ENCODE measurements at places on chromosomes 12 and 14. TPM values are rescaled to one million over a fixed set of nuclear protein-coding genes. Genes with fewer than 3 reads are reported as not detected.
A peak's percentile ranks its signal among the peaks of the same experiment; 100 is the strongest.

GRCh38 chr12:31368666-31369361 is 42.9 kb upstream of the SINHCAF start:
- no peak for DNase-seq

DNA sequence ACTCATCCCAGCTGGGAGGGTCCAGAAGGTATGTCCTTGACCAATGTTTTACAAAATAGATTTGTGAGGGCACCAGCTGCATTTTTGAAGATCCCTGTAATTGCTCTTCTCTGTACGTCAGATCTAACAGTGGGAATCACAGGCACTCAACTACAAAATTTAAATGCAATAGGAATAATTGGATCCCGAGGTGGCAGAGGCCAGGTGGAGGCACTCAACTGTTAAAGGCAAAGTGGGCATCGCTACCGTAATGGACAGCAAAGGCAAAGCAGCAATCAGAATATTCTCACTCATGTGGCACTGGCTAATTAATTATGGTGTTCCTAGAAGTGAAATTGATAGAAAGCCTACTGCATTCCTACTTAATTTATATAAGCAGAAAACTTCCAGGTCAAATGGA is 27.9 kb upstream of the PSMC1 start:
- DNase-seq, result no peak

GRCh38 chr14:63650256-63650952 is 8.7 kb upstream of the WDR89 start:
- no peak for DNase-seq

PTGDR gene
- total RNA-seq, result 1.1 TPM

DNA sequence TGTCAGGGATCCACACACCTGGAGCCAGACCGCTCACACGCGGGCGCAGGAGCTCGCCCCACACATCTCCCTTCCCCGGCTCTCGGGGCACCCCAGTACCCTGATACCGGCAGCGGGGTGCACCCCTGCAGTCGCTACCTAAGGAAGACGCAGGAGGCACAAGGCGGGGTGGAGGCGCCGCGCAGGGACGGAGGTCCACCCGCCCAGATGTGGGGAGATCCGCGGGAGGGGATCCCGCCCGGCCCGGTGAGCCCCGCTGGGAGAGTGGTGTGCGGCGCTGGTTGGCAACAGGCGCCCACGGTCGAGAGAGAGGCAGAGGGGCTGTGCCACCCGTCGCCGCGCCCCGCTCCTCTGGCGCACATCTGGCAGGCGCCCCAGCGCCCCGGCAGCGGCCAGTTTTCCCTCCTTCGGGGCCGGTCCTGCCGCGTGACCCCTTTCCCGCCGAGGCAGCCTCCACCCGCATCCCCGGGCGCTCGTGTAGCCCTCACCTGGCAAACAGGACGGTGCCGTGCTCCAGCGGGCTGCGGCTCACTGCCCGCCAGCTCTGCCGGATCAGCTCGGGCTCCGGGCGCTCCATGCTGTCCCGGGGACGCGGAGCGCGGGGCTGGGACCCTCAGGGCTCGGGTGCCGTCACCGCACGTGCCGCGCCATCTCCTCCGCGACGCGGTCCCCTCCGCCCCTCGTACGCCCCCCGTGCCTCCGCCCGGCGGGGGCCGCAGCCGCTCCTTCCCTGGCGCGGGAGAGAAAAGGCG is 469 bp downstream of the NGB start:
- DNase-seq, result no peak

CCDC198 gene
- not detected for total RNA-seq

GPX2 gene
- total RNA-seq, result not detected

GRCh38 chr12:104263580-104264358 is 39.8 kb upstream of the EID3 start:
- no peak for DNase-seq

DNA sequence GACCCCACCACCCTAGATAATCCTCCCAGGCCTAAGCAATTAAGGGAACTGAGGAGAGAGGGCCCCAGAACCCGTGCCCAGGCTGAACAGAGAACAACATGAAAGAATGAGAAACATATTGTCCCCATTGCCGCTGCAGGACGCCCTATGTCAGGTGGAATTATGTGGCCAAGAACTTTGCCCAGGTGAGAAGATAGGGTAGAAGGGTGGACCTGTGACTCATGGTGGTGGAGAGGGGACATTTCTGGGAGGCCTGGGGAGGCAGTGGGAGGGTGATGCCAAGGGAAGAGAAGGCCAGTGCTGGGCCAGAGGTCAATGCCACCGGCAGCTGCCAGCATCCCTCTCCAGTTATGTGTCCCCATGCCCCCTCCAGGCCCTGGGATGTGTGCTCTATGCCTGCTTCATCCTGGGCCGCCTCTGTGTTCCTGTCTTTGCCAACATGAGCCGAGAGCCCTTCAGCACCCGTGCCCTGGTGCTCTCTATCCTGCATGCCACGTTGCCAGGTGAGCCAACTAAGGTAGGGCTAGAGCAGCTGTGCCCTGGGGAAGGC is 15.5 kb downstream of the SOAT2 start:
- no peak for DNase-seq

CLEC4D gene
- total RNA-seq, result not detected

DNA sequence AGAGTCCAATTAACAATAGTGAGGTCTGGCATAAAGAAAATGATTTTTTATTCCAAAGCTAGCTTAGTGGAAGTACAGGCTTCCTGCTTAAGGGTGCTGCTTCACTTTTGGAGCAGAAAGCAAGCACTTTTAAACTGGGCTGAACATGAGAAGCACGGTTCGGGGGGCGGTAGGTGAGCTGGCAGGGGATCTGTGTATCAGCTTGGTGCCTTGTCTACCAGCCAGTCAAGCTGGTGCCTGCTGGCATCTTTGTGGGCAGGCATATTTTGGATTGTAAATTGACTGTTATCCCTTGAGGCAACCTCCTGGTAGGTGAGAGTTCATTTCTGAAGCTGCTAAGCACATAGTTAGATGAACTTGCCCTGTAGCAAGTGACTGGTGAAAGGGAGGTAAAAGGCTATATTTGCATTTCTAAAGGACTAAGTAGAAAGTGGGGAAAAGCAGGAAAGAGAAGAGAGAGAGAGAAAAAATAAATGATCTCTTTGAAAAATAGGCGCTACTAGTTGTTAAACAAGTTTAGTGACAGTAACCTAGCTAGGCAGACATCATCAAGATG is 121.1 kb upstream of the SYT10 start:
- no peak for DNase-seq

DNA sequence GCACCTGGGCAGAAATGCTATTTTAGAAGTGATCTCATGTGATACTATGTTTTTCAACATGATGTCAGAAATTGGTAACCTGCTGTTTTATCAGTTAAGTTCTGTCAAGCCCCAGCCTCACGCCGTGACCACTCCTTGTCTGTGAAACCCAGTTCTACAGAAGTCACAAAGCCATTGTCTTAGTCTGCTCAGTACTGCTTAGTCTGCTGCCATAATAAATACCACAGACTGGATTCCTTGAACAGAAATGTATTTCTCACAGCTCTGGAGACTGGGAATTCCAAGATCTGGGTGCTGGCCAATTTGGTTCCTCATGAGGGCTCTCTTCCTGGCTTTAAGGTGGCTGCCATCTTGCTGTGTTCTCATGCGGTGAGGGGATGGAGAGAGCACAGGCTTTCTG is 176.9 kb downstream of the PRKCH start:
- no peak for DNase-seq

ATP6V1D gene
- 155 TPM for total RNA-seq

GRCh38 chr14:75200451-75200850 is 24.0 kb upstream of the TMED10 start:
- DNase-seq, result no peak

MAGOHB gene
- 11.5 TPM for total RNA-seq

- no peak for DNase-seq
Measured at GRCh38 chr12:103518899-103519298, 23.1 kb upstream of the C12orf42 start.

- no peak for DNase-seq
Measured at GRCh38 chr12:29510591-29511185, 13.2 kb upstream of the OVCH1 start.

GRCh38 chr14:41650802-41651201 is 44.1 kb downstream of the LRFN5 start:
- no peak for DNase-seq

WSCD2 gene
- 0.45 TPM for total RNA-seq

TAS2R7 gene
- not detected for total RNA-seq

SLC11A2 gene
- 22.9 TPM for total RNA-seq

DNA sequence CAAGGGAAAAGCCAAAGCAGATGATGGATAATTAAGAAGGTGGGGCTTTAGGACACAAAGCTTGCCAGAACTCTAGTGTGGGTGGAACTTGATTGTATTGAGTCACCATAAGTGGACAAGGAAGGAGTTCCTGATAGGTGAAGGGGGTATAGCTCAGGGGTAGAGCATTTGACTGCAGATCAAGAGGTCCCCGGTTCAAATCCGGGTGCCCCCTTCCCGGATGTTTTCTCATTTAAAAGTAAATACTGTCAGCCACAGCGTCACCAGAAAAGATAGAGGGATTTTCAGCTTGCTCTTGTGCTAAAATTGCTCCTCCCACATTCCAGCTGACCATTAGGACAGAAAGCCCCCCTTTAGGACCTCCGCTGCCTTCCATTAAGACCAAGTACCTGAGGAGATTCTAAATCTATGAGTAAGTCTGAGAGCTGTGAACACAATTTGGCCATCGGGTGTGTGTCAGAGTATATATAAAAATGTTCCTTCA is 36.6 kb downstream of the DCAF4 start:
- DNase-seq, result no peak

DNA sequence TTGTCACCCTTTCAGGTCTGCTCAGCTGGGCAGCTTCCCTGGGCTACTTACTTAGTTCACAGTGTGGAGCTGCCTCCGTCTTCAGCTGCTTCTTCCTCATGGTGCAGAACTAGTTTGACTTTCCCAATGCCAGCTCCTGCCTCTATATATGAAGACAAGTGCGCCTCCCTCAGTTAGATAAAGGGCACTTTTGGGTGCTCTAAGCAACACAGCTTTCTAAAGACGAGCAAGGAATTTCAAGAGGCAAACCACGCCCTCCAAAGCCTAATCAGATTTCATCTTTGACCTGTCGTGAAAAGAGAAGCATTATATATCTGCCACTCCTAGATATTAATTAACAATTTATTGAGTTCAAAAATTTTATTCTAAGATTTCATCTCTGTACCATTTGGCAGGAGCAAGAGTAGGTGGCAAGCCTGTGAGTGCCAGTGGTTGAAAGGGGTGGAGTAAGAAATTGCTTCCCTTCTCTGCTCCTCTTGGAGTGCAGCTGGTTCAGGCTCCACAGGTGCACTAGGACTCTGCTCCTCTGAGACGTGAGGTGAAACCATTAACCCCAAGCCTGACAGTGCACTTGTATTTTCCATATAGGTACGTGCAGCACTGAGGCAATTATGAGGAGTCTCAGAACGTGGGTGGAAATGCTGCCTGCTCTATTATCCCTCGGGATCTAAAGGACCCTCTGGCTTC is 2.1 kb upstream of the SLC11A2 start:
- DNase-seq, result no peak

SYCP3 gene
- total RNA-seq, result not detected

- peak; percentile 54 for DNase-seq
Measured at GRCh38 chr12:89707703-89708564, 704 bp downstream of the ATP2B1 start.

GRCh38 chr12:122845041-122845864 is 10.0 kb downstream of the HIP1R start:
- DNase-seq, result peak; percentile 34

DNA sequence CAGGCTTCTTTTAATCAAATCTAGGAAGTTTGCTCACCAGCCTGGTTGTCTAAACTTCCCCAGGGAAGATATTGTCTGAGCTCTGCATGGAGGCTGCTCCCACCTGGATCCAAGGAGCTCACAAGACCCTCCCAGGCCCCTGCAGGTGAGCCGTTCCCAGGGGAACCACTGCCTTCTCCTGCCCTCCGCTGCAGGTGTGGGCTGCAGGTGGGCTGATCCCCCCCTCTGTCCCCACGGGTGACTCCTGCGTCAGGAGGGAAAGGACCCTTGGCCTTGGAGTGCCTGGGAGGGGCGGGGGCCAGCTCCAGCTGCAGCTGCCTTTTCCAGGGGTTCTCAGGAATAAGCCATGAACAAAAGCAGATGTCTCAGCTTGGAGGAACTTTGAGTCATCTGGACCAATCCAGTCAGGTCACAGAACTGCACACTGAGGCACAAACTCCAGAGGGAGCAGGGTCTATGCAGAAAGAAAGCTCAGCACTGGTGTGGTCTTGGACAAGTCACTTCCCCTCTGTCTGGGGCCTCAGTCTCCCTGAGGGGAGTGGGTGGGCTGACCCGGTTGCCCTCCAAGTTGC is 246.6 kb upstream of the RTL1 start:
- DNase-seq, result no peak

- no peak for DNase-seq
Measured at GRCh38 chr14:35821564-35822411, 4.3 kb upstream of the BRMS1L start.

- peak; percentile 62 for DNase-seq
Measured at GRCh38 chr12:121626853-121627640, 717 bp downstream of the ORAI1 start.

- no peak for DNase-seq
Measured at GRCh38 chr14:94621358-94622134, 9.4 kb downstream of the SERPINA3 start.

- DNase-seq, result no peak
Measured at GRCh38 chr12:68865399-68866164, 57.6 kb downstream of the MDM2 start.

RAB15 gene
- 9.0 TPM for total RNA-seq

GRCh38 chr12:114430306-114430705 is 24.4 kb upstream of the TBX5 start:
- DNase-seq, result no peak

- no peak for DNase-seq
Measured at GRCh38 chr14:57319636-57320192, 50.9 kb downstream of the AP5M1 start.

SLC8A3 gene
- 0.12 TPM for total RNA-seq

RNASE9 gene
- not detected for total RNA-seq

EIF2S3B gene
- total RNA-seq, result not detected

DNA sequence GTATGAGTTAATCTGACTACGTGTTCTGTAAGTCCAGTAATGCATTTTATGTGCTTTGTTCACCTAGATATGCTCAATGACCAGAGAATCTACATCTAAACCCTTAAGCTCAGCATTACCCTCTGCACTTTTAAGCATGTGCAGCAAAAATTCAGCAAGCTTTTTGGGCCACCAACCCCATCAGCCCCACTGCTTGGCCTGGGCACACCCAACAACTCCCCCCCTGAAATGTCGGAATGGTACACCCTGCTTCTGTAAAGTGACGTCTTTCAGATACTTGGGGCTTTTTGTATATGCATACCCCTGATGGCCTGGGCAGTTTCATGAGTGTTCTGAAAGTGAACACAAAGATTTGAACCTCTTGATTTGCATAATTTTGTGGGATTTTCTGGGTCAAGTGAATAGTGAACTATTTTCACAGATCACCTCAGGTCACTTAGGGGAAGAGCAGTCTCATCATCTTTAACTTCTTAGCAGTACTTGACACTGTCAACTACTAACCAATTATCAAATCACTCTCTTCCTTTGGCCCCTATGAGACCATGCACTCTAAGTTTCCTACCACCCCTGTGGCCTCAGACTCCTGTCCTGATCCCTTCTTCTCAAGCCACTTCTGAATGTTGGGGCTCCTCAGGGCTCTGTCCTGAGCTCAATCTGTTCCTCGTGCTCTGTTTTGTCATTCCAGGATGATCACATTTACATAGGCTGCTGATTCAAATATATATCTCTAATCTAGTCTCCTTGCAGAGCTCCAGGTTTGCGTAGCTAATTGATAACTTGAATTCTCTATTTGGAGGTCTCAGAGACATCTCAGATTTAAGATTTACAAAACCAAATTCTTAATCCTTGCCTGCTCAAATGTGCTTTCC is 36.3 kb upstream of the PPM1A start:
- no peak for DNase-seq

NPAS3 gene
- total RNA-seq, result 1.1 TPM
